SW 1271 (cell line): ENCODE measurements at places on chromosomes 16 and 17.

- no peak for DNase-seq
These were observed 28.4 kb downstream of the SBK1 start for GRCh38 chr16:28320741-28321140.

GRCh38 chr17:9998060-9998459 is 93.0 kb upstream of the RCVRN start:
- DNase-seq: no peak

- DNase-seq: no peak
These were observed 47.1 kb downstream of the TNRC6C start for GRCh38 chr17:78005452-78006171.

DNA sequence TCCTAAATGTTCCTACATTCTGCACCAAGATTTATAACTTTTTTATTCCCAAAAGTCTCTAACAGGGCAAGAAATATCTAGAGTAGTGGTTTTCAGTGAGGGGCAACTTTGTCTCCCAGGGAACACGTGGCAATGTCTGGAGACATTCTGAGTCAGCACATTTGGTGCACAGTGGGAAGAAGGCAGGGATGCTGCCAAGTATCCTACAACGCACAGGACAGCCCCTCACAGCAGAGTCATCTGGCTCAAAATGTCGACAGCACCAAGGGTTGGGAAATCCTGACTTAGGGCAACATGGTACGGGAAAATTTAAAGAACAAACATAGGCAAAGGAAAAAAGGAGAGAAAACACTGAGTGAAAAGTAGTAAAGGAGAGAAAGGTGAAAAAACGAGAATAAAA is 61.8 kb downstream of the SMG6 start:
- DNase-seq: no peak

DNA sequence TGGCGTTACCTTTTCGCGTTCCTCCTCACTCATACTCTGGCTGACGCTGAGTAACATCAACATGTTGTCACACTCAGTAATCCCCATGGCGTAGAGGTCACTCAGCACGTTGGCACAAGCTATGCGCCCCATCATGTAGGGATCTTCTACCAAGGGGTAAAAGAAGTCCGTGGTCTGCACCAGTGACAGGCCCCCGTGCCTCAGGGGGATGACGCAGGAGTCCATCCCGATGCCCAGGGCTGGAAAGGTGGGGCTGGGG is 596 bp downstream of the SEPHS2 start:
- no peak for DNase-seq
